ENCODE measurements at places on chromosomes 1 and 21. TPM values are rescaled to one million over a fixed set of nuclear protein-coding genes. Genes with fewer than 3 reads are reported as not detected.

The ERICH3 gene
- total RNA-seq: 17.3 TPM

The TACSTD2 gene
- 55.5 TPM for total RNA-seq

The ACKR1 gene
- total RNA-seq: 12.1 TPM

The APOBEC4 gene
- total RNA-seq: 3.3 TPM

The MMP23B gene
- total RNA-seq: 40.3 TPM

GRCh38 chr1:22562584-22563583, at the start of gene EPHA8:
Gene EPHA8 (plus strand): TSS chr1:22563489. CDS start chr1:22563636, 147 bp downstream.
- no peak for DNase-seq

DNA sequence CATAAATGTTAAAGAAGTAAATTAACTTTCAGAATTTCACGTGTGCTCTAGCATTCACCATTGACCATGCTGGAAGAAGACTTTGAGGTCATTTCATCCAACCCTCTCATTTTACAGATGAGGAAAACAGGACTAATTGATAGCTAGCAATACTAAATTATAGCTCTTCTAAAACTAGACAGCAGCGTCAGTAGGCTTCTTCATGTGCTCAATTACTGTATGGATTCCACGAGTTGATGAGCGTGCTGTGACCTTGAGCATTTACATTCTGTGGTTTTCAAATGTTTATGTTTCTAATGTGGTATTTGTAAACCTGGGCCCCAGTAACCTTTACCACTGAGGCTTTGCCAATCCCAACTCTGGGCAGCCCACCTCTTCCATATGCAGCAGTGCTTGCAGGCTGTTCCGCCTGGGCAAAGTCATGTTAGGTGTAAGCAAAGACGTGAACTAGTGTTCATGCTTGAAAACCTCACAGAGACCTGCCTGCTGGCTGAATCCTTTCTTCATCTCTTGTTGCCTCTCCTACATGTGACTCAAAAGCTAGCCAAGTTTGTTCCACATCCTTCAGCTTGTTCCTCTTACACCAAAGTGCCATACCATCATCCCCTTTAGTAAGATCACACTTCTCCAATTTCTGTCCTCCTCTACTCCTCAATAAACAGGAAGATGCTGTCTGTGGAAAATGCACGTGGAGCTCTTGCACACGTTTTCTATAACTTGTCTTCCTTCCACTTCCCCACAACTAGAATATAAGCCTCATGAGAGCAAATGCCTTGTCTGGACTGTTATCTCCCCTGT, 17.2 kb downstream of the KCNJ15 start:
- no peak for DNase-seq

- DNase-seq: no peak
These were observed 32.4 kb downstream of the EIF2D start for GRCh38 chr1:206579747-206580437.

DNA sequence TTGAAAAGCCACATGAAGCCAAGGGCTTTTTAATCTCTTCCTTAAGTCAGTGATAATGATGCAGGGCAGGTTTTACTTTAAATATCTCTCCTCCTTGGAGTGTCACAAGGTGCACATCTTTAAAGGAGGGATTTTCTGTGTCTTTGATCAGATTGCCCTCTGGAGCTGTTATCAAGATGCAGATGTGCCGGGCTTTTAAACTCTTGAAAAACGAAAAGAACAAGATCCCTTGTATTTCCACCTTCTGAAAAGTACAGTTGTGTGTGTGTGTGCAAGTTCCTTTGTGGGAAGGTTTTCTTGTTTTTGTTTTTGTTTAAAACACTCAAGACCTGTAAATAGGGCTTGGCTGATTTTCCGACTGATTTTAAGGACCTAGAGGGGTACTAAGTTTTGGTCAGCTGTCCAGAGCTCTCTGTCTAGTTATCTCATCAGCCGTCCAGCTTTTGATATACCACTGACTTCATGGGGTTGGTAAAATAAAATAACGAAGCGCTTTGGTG, 1.6 kb downstream of the MARK1 start:
- peak; percentile 13 for DNase-seq

GRCh38 chr1:67626861-67627235, 58.2 kb upstream of the GADD45A start:
- peak; percentile 20 for DNase-seq

- no peak for DNase-seq
These were observed 8.3 kb downstream of the SUSD4 start for GRCh38 chr1:223355699-223356098.

DNA sequence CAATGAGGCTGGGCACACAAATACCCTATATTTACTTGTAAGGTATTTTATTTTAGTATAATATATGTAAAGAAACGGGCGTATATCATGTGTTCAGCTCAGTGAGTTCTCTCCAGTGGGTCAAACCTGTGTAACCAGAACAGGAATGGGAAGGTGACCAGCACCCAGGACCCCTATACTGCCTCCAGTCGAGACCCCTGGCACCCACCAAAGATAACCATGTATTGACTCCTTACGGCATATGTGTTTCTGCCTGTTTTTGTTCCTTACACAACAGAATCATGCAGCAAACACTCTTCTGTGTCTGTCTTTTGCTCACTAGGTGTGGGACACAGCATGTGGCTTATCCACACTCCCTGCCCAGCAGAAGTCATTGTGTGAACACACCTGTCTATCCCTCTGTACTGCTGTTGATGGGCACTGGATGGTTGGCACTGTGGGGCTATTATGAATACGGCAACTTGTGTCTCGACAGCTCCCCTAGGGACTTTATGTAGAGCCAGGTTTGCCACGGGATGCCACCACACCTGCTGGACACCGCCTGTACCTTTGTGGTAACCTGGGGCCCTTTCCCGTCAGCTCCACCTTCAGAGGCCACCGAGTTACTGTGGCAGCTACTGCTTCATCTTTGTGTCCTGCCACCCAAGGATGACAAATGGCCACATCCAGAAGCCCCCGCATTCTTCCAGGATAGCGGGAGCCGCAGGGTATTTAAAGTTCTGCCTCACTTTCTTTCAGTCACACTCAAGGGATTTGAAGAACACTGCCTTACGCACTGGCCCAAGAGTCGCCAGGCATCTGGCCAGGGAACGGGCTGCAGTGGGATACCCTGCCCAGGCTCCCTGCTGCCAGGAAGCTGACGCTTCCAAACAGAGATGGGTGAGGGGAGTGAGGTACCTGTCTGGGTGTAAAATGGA, 23.5 kb upstream of the C2CD2 start:
- DNase-seq: no peak

DNA sequence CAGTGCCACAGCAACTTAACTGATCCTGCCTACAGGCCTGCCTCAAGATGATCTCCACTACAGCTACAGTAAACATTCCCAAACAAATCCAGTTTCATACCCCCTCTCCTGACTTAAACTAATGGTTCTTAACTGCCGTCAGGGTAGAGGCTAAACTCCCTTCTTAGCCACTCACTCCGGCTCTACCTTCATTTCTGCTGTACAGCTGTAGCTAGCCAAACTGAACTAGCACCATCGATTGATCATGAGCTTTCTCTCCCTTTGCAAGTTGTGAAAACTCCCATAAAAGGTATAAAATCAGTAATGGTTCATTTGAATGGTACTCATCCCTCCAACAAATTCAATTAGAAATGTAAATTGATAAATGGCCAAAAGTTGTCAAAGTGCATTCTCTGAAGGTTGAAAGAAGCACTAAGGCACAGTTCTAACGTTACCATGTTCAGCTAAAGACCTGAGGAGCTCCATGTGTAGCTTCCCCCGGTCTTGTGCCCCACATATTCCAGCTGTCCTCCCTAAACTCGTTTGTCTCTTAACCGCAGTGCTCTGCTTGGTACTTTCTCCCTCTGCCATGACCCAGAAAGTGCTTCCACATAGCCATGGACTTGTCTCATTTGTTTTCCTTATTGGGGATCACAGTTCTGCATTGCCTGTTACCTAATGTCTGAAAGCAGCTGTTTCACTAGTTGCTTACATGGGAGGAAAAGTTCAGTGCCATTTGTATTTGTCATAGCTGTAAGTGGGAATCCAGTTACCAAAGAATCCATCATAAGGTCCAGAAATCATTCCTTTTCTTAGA, 49.8 kb downstream of the DHX9 start:
- no peak for DNase-seq

DNA sequence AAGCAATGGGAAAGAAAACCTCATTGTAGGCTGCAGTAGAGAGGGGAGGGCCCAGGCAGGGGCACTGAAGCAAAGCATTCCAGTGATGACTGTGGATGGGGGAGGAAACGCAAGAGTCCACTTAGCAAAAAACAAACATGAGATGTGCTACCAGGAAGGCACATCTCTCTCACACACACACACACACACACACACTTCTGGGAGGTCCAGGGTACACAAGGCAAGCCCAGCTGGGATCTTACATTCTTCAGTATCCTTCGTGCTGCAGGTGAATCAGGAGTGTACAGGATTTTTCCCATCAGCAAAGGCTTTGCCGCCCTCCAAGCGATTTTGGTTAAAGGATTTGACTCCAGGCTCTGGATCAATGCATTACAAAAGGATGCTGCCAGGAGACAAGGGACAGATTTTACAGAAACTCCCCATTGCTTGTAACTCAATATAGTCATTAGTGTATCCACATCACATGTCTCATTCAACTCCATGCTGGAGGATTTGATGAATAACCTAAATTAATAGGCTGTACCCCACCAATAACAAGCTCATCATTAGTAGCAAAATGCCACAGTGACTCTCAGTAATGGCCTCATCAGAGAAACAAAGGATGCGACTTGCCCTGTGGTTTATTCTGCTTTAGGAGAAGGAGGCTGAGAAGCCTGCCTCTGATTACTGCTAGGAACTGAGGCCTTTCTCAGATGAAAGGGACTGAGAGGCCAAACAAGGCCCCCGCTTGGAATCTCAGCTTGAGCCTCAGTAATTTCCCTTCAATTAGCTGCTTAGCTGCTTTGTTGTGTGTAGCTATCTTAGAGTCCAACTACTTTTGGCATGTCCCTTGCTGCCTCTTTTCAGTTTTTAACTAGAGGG, 41.6 kb downstream of the ABCA4 start:
- DNase-seq: no peak

DNA sequence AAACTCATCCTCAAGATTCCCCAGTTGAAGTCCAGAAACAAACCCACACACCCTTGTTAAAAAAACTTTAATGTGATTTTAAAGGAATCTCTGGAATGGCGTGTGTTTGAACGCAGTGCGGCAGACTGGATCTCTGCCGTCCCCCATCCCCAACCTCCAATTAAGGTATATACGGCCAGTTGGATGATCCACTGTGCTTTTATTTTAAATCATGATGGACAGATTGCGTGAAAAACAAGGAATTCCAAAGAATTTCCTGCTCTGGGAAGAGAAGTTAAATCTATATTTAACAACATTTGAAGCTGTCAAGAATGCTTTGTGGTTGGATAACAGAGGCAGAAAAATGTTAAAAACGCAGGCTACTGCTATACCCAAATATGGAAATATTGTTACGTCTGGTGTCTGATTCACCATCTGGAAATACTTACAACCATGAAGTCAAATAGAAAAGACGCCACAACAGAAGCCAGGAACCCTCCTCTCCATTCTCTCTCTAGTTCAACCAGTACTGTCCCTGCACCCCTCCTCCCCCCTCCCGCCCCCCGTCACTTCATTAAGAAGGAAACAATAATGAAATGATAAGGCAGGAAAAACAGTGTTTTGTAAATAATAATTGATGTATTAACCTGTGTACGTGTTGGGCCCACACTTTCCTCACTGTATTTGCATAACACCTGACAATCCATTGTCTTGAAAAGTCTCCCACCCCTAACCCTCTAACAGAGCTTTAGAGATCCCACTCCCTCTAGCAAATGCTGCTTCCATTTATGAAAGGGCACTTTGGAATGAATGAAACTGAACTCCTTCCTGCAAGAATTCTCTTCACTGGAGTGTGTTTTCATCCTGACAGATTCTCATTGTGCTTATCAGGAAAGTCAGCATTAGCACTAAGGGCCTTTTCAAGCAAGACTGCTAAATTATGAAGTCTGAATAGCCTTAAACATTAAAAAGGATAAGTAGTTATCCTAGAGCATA, 2.0 kb upstream of the CCN1 start:
- DNase-seq: peak; percentile 41

- no peak for DNase-seq
These were observed 197.4 kb downstream of the SEC16B start for GRCh38 chr1:177772386-177772960.

- DNase-seq: peak; percentile 33
These were observed 10.5 kb downstream of the RAVER2 start for GRCh38 chr1:64755361-64755760.

Data from lung (tissue), 17 donors.